ENCODE measurements at places on chromosomes 11 and 22. TPM values are rescaled to one million over a fixed set of nuclear protein-coding genes. Genes with fewer than 3 reads are reported as not detected.

DNA sequence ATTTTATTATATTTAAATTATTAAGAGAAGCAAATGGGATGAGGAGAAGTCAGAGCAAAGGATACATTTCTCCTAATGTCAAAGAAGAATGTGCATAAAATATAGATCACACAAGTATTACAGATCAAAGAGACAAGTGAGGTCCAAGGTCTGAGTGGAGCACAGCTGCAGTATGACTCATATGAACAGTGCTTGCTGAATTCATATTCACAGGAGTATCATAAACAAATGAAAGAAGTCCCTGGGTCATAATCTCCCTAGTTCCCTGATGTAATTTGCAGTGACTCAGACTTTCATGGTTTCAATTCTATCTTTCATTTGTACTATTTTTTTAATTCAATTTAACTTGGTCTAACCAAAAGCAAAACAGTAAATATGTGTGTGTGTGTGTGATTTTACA lies 499.0 kb upstream of the CCDC179 start:
- no peak for DNase-seq

The GP1BB gene
- not detected for total RNA-seq

DNA sequence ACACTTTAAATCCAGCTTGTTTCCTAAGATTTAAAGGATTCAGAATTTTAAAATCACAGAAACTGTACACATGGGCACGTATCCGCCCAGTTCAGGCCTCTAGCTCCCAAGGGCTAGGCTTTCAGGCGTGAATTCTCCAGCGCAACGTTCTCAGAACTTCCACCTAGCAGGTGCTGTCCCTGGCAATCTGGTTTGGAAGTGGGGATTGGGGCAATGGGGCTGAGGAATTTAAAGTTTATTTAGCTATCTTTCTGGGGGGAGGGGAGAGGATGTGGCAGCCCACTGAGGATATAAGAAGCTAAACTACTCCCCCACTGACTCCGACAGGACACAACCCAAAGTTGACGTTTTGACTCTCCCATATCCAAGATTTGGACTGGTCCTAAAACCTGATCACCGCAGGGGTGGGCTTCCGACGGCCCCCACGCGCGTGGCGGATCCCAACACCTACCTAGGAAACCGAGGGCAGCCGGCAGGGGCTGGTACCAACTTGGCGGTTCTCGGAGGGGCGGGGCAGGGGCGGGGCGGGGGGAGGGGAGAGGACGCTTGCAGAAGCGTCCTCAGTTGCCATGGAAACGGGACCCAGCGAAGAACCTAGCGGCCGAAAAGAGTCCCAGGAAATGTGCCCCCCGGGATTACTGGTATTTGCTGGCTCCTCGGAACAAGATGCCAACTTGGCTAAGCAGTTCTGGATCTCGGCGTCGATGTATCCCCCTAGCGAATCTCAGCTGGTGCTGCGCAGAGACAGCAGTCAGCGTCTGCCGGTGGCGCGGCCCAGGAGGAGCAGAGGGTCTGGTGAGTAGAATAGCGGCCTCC lies at the start of gene HOATZ:
Gene HOATZ (plus strand): TSS at position 563 of the 816 bp plus-strand sequence. CDS start 7 bp downstream, at position 570.
- DNase-seq: no peak

- no peak for DNase-seq
These were observed 41.4 kb downstream of the MS4A2 start for GRCh38 chr11:60129853-60130252.

DNA sequence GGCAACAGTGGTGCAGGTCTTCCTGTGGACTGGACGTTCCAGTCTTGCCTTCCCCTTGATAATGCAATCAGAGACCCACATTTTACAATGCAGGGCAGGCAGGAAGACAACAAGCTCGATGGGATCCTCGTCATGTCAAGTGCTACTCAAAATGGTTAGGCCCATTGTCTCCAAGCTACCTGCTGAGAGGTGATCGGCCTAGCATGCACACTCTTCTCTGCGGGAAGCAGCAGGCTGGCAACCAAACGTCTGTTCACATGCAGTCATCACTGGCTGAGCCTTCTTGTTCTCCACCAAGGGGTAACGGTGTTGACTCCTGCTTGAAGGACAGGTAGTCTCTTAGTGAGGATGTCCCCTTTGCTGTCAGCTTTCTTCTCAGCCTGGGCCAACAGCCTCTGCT lies 25.5 kb upstream of the CD82 start:
- no peak for DNase-seq

GRCh38 chr11:88179141-88179540 lies 3.9 kb upstream of the RAB38 start:
- peak; percentile 65 for DNase-seq

- DNase-seq: no peak
These were observed 6.6 kb upstream of the NAT10 start for GRCh38 chr11:34098813-34099212.

The RASL10A gene
- total RNA-seq: not detected

DNA sequence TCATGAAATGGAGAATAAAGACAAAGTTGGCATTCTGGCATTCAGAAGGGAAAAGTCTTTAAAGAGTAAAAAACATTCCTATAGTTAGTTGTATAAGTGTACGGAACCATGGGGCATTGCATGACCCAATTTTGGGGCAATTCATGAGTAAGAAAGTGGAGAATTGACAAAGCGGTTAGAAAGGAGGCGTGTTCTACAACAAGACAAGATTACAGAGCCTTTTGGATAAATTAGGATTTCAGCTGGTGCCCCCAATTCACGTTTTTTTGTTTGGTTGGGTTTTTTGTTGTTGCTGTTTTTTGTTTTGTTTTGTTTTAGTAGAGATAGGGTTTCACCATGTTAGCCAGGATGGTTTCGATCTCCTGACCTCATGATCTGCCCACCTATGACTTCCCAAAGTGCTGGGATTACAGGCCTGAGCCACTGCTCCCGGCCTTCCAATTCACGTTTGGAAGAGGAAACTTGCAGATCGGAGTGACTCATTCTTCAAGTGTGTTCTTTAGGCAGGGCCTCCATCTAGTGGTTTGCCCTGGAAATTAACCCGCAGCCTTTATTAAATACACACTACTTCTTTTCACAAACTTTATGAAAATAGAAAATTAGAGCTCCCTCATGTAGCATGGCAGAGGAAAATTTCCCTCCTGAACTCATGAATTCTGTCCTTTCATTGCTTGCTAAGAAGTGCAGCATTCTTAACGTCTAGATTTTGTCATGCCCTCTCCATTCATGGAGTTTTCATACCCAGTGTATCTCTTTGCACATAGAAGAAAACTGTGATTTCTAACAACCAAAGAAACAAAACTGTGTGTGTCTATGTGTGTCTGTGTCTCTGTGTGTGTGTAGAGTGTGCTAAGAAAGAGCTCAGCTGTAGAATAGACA lies 118.1 kb downstream of the BBOX1 start:
- DNase-seq: peak; percentile 5

DNA sequence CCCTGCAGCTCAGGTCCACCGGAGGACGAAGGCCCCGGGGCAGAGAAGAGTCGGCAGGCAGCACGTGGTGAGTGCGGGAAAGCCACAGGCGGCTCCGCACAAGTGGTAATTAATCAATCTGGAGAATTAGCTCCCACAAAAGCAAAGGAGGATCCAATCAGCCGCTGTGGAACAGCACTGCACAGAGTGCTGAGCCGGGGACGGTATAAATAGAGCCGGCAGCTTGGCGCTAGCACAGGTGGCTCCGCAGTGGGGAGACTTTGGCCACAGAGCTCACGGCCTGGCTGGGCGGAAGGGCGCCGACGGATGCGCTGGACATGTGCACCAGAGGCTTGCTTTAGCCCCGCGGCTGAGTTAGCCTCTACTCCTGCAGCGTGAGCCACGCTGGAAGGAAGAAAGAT lies 48.9 kb downstream of the IGSF9B start:
- DNase-seq: no peak

The FRMD8 gene
- 47.2 TPM for total RNA-seq

- DNase-seq: no peak
These were observed 171.8 kb downstream of the ETS1 start for GRCh38 chr11:128415539-128415938.

DNA sequence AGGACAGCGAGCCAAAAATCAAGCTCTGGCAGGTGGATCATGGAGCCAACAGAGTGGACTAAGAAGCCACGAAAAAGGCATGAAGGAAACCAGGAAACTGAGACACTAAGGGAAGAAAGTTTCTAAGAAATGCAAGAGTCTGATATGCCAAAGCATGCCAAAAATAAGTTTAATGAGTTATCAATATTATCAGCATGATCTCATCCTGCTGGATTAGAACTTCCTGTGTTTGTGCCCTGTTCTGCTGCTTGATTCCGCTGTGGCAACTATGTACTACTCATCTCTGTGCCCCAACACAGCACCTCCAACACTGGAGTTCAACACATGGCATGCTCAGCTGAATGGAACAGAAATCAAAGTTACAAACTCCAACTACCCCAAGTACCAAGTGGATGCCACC lies 10.8 kb downstream of the SNX19 start:
- no peak for DNase-seq

DNA sequence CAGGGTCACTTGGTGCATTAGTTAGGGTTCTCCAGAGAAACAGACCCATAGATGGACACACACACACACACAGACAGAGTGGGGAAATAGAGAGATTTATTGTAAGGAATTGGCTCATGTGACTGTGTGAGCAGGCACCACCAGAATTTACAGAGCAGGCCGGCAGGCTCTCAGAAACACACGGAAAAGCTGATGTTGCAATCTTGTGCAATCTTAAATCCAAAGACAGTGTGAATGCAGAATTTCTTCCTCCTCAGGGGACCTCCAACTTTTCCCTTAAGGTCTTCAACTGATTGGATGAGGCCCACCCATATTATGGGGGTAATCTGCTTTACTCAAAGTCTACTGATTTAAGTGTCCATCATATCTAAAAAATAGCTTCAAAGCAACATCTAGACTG lies 49.8 kb downstream of the APIP start:
- no peak for DNase-seq

- no peak for DNase-seq
These were observed 6.5 kb upstream of the CSTPP1 start for GRCh38 chr11:46930089-46930488.

- DNase-seq: no peak
These were observed 3.0 kb downstream of the CENATAC start for GRCh38 chr11:119000906-119001305.

DNA sequence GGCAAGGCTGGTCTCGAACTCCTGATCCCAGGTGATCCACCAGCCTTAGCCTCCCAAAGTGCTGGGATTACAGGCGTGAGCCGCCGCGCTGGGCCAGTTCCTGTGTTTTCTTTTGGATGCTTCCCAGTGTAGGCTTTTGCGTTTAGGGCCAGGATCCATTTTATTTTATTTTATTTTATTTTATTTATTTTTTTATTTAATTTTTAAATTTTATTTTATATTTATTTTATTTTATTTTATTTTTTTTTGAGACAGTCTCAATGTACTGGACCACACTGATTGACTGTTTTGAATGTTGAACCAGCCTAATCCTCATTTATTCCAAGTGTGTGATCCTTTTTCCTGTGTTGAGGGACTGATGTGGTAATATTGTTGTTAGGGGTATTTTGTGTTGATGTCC lies 8.4 kb downstream of the EPS8L2 start:
- DNase-seq: no peak

- no peak for DNase-seq
These were observed 14.8 kb downstream of the COMMD9 start for GRCh38 chr11:36274414-36274813.

The RIMBP3C gene
- not detected for total RNA-seq

DNA sequence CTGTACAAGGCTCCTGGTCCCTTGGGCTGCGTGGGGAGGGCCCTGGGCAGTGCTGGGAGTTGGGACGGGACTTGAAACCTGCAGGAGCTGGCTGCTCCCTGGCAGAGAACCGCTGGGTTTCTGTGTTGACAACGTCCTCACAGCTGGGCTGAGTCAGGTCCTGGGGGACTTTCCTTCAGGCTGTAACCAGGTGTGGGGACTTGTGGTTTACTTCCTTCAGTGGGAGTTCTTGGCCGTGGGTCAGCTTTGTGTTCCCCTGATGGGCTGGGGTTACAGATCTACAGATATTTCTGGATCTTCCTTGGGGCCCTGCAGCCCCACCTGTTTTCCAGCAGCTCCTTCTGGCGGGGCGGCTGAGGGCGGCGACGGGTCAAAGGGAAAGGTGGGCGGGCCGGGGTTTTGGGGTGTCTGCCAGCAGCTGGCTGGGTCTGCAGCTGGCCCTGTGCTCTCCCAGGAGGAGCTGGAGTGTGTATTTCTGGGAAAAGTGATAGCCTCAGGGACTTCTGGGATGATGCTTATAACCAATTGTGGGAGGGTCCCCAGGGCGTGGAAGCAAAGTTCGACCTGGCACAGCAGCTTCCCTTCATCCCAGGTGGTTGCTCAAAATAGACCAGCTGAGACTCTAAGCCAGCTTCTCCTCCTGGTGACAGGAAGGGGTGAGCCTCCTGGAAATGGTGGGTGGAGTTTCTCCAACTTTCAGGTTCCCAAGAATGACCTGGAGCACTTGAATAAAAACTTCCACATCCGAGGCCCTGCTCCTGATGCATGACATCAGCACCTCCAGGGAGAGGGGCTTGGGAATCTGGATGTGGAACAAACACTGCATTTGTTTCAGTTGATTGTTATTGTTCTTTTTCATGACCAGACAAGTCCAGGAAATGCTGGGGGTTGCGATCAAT lies 19.1 kb downstream of the ST14 start:
- DNase-seq: no peak

GRCh38 chr11:66707486-66707885 lies 21.5 kb downstream of the SPTBN2 start:
- no peak for DNase-seq

The LDHAL6A gene
- not detected for total RNA-seq

- no peak for DNase-seq
These were observed 20.0 kb downstream of the MARK2 start for GRCh38 chr11:63858628-63859550.

DNA sequence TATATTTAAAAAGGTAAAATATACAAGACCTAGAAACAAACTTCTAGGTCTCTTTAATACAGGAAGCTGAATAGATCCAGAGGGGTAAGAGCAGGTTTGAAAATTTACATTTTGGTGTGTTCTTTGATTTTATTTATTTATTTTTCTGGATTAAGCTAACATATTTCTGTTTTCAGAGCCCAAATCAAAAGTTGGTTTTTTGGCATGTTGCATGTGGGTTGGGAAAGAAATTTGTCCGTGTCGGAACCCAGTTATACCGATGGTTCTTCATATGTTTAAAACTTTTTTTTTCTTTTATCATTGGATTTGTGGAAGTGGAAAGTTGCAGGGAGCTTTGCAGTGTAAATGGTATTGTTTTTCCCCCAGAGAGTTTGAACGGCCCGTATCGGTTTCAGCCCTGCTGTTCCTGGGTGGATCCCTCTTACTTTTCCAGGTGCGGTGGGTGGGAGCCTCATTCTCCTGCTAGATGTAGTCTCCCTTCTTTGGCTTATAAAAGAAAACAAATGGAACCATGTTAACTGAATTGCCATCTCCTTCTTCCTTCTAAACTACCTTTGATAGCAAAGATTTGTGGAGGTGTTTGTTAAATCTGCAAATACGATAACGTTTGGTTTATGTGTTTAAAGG lies 746 bp downstream of the CTNND1 start:
- no peak for DNase-seq

DNA sequence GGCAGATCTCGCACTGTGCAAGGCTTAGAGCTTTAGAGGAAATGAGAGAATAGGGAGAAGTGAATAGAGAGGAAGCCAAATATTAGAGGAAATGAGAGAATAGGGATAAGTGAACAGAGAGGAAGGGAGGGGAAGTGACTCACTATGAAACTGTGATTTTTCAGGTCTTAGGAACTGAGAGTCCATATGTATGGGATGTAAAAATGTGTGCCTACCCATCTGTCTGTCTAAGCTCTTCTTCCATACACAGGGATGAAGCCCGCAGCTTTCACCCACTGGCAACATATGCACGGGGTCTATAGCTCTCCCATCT lies 6.4 kb upstream of the CCDC86 start:
- no peak for DNase-seq

Data from activated T-cell treated with anti-CD3 and anti-CD28 coated beads, Interleukin-2, amount 50 U/mL, for 72 hours (primary cell).